ENCODE measurements at places on chromosomes 13 and 19.

DNA sequence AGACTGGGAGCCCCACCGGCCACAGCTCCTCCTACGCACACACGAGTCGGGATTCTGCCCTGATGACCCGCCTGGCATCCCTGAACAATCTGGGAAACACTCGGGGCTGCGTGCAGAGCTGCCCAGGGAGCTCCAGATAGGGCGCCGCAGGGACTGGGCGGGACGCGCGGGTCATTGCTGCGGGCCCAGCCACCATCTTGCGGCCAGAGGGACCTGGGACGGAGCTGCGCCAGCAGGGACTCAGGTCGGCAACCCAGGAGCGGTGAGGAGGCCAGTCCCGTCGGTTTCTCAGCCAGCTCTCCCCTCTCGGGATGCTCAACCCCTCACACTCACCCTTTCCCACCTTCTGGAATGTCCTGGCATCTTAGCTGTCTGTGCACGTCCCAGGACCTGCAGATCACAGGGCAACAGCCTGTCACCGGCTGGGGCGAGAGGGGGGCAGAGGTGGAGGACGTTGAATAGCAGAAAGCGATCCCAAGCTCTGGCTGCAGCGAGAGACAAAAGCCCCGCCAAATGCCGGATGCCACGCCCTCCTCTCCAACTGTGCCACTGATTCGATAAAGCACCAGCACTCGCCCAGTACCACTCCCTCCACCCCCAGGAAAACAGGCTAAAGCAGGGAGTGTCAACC, 20.4 kb upstream of the ZNF91 start:
- peak; percentile 66 for DNase-seq

DNA sequence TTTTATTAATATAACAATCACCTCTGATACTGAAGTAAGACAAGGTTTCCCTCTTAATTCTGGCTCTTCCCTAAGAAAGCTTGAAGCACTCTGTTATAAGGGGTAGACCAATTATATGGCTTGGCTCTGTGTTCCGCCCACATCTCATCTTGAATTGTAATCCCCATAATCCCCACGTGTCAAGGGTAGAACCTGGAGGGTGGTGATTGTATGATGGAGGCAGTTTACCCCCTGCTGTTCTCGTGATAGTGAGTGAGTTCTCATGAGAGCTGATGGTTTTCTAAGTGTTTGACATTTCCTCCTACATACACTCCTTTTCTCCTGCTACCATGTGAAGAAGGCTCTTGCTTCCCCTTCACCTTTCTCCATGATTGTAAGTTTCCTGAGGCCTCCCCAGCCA, 363.8 kb upstream of the PCDH20 start:
- DNase-seq = no peak

DNA sequence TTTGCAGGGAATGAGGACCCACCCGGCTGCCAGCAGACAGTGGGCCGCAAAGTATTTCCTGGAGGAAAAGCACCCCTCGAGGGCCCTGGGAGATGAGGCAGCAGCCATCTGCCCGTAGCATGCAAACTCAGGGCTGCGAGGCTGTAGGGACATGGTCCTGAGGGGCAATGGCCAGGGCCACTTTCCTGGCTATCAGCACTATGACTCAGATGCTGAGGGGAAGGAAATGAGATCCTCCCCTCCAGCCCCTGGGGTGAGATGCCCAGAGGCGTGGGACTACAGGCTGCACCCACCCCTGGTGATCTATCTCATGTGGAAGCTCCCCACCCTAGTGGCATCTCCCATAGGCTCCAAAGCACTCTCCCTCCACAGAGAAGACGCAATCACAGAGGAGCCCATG, 80.1 kb downstream of the SLC7A1 start:
- DNase-seq = no peak

- DNase-seq = no peak
These were observed 227.5 kb upstream of the STARD13 start for GRCh38 chr13:33512880-33513554.

- no peak for DNase-seq
These were observed 47.2 kb upstream of the EPHX3 start for GRCh38 chr19:15279326-15279904.

DNA sequence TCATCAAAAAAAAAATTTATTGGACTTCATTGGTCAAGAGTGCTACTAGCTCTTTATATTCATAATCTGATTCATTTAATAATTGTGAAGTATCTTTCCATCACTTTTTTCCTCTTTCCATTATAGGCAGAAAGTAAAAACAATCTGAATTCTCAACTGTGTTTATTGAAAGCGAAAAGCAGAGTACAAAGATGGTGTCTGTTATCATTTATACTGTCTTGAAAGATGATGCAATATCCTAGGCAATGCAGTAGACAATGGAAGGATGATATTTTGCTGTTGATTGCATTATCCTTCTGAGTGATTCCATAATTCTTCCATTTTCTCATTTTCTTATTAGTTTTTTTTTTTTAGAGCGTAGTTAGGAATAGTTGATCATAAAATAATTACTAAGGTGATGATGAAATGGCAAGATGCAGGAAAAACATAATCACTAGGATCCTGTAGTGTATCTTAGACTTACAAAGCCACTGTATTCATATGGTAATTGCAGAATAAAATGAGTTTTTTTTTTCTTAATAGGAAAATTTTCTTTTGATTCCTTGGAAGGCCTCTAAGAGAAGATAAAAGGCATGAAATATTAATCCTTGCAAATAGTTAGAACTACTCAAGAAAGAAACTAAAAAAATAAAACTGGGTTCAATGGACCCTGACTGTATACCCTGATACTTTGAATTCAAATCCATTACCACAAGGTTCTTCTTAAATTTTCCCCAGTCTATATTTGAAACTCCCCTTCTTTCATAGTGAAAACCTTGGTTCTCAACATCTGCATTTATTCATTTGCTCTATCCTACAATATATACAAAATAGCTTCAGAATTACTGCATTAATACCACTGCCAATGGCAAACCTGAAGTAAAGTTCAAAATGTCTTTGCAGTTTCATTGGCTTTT, 11.6 kb downstream of the URI1 start:
- no peak for DNase-seq

DNA sequence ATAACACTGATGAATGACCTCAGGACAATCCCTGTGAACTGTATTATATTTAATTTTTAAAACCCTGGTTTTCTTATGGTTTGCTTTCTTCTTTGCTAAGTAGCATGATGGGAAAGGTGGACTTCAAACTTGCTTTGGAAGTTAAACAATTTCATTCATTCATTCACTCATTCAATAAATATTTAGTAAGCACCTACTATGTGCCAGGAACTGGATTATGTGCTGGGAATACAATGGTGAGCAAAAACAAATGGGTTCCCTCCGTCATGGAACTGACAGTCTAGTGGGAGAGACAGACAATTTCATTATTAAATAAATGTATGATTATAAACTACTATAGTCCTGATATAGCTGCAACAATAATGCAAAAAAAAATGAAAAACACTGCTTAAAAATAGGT, 70.3 kb downstream of the USP12 start:
- no peak for DNase-seq

GRCh38 chr13:41178040-41178439, 16.3 kb downstream of the KBTBD7 start:
- no peak for DNase-seq

DNA sequence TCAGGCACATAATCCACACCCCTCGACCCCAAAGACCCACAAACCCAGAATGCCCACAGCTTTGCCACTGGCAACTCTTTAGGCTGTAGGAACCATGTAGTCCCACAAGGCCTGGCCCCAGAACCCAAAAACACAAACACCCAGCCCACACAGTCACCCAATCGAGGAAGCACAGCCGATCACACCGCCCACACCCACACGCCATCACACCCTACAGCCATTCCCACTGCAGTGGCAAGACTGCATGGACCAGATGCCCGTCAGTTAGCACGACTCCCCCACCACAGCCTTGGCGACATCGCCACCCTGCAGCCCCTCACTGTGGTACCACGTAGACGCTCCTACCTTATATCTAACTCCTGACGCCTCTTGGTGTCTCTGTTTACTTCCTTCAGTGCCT, 24.0 kb upstream of the MEIS3 start:
- no peak for DNase-seq

DNA sequence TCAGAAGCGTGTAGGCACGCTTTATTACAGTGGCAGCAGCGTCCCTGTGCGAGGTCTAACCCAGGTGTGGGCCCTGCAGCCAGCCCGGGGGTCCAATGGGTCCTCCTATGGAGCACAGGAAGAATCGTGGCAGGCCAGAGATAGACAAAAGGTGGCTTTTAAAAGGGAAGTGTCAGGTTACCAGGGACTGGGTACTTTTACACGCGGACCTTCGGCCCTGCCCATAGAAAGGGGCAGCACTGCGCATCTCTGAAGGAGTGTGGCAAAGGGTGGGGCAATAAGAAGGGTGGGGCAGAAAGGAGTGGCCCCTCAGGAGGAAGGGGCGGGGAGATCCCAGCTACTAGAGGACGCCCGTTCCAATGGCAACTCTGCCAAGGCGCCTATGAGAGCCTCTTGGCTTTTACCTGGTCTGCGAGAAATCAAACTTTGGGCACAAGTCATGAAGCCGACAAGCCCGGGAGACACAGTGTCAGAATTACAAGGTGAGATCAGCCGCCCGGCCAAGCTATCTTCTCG, 1419.8 kb downstream of the UQCRFS1 start:
- DNase-seq = no peak

- DNase-seq = peak; percentile 87
These were observed 8.5 kb downstream of the CCDC8 start for GRCh38 chr19:46404753-46405468.

DNA sequence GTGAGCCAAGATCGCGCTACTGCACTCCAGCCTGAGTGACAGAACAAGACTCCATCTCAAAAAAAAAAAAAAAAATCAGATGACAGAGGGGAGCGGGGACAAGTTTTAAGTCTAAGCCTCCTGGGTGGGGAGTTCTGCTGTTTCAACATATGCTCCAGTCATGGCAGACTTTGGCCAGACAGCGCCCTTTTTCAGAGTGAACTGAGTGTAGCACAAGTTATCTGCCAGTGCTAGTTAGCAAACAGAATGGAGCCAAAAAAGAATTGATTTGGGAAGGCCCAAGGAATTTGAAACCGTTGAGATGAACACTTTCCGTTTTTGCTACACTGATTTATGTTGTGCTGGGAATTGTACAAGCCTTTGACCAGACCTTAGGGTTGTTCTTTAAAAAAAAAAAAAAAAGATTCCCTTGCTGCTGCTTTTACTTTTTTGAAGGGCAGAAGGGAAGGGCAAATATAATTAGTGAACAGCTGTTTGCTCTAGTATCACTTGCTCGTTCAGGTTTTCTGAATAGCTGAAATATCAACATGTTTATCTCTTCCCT, 5.7 kb downstream of the ACTN4 start:
- no peak for DNase-seq

GRCh38 chr13:110716247-110716515, 2.7 kb downstream of the ING1 start:
- DNase-seq = no peak

- DNase-seq = no peak
These were observed 832.0 kb upstream of the SLITRK5 start for GRCh38 chr13:86839221-86839620.

- DNase-seq = no peak
These were observed 164.4 kb downstream of the TM9SF2 start for GRCh38 chr13:99665711-99666110.

DNA sequence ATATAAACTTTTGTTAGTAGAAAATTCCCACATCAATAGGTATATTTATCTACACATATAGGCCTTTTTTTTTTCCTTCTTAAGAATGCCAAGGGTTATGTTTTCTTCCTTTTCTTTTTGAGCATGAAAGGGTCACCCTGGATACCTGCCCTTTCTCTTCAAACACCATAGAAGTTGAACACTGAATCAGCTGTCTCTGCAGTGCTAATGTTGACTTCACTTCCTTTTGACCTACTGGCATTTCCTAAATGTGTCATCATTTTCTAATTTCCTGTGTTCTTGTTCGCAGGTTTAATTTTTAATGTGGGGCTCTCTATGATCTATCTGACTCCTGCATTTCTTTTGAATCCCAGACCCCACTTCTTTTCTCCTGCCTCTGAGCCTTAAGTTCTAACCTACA, 532.0 kb downstream of the GPC6 start:
- no peak for DNase-seq

DNA sequence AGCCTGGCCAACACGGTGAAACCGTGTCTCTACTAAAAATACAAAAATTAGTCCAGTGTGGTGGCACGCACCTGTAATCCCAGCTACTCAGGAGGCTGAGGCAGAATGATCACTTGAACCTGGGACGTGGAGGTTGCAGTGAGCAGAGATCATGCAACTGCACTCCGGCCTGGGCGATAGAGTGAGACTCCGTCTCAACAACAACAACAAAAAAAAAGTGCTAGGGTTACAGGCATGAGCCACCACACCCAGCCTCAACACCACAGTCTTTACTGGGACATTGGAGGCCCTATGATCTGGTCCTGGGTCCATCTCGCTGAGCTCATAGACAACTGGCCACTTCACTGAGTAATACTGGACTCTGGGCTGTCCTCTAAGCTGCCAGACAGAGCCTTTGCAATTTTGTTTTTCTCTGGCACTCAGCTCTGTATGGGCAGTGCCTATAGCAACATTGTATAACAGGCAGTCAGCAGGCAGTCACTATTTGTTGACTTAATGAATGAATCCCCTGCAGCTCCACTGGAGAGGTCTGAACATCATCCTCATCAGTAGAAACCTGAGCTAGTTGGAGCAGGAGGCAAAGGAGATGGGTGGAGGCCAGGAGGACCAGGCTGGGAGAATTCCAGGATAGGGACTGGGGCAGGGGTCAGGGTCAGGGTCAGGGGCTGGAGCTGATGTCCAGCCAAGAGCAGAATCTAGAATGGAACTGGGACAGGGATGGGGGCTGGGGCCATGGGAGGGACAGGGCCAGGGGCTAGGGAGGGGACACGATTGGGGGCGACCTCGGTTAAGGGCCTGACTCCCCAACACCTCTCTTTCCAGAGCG, 8.1 kb downstream of the BLOC1S3 start:
- DNase-seq = no peak

DNA sequence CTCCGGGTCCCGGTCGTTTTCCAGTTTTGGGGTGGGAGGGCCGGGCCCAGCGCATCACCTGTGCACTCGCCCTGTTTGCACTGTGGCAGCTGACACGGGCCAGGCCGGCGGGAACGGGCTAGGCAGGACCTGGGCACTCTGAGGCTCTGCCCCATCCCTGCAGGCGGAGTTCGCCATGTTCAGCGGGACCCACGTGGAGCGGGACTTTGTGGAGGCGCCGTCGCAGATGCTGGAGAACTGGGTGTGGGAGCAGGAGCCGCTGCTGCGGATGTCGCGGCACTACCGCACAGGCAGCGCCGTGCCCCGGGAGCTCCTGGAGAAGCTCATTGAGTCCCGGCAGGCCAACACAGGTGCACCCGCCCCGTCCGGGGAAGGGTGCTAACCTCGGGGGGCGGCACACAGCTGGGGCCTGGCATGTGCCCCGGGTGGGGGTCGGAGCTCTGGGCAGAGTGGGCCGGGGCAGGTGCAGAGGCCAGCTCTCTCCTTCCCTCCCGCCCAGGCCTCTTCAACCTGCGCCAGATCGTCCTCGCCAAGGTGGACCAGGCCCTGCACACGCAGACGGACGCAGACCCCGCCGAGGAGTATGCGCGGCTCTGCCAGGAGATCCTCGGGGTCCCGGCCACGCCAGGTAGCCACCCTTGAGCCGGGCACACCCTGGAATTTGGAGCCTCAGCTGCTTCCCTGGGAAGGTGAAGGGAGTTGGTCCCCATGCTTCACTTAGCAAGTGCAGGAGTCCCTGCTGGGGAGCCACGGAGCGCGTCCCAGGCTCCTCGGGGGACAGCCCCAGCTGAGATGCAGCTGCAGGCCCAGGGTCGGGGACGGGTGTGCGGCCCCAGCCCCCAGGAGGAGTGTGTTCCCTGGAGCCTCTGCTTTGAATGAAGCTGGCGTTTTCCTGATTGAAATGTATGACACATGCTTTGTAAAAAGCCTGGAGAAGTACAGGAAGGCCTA, 9.3 kb upstream of the ZNF554 start:
- DNase-seq = no peak

Measured in right hindlimb (tissue), 1 donor.